ENCODE measurements at places on chromosomes 11 and 22.

DNA sequence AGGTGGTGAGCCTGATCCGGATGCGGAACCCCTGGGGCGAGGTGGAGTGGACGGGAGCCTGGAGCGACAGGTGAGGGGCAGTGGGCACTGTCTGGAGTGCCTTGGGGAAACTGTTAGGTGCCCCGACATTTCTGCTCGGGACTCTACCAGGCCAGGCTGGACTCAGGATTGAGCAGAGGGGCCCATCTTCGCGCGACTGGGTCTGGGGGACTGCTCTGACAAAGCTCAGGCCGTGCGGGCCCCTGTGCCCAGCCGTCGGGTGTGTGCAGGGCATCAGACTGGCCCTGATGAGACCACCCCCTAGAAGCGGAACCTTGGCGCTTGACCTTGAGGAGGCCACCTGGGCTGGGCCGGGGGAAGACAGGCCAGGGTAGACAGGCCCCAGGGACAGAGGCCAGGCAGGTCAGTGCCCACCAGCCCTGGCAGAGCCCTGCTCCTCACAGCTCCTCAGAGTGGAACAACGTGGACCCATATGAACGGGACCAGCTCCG lies 6.3 kb downstream of the CAPN1 start:
- DNase-seq: no peak

DNA sequence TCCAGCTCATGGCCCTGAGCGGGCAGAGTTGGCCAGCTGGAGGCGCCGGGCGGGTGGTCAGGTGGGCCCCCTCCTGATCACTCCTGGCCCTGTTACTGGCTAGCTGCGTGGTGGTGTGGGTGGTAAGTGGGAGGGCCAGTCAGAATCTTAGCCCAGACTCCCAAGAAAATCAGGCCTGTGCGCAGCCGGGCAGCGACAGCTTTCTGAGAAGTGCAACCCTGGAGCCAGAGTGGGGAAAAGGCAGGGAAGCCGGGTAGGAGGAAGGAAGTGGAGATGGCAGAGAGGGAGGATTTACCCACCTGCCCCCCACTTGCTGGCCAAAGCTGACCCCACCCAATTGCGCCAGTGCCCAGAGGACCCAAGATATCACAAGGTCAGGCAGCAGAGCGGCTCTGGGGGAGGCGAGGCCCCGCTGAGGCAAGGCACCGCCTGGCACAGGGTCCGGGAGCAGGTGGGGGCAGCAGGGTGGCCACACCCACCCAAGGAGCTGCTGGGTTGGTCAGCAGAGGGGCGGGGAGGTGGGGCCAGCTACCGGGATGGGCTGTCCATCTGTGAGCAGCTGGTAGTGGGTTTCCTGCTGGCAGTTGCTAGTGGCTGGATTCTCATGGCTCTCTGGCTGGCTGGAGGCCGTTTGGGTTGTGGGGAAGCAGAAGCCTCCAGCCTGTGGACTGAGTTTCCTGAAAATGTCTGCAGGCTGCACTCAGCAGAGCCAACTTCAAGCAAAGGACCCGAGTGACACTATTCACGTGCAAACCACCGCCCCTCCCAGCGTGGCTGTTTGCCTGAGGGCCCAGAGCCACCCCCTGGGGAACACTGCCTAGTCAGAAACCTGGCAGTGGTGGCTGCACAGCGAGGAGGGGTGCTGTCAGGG lies 196.4 kb downstream of the IGLL1 start:
- DNase-seq: no peak

DNA sequence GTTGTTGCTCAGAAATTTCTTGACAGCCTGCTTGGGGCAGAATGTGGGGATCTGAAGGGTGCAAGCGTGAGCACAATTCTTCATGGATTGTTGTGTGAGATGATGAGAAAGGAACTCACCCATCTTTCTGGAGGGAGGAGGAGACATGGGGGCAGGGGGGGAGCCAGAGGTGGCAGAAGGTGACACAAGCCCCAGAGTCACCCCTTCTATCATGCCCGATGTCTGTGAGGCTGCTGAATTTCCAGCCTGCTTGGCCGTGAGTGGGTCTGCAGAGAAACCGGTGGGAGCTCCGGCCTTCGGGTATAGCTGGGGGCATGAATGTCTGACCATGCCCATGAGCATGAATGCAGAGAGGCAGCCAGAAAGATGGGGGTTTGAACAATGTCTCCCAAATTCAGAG lies 870.7 kb downstream of the TBC1D22A start:
- no peak for DNase-seq

- no peak for DNase-seq
Observed at GRCh38 chr11:31817621-31818424, 6.7 kb upstream of the PAX6 start.

DNA sequence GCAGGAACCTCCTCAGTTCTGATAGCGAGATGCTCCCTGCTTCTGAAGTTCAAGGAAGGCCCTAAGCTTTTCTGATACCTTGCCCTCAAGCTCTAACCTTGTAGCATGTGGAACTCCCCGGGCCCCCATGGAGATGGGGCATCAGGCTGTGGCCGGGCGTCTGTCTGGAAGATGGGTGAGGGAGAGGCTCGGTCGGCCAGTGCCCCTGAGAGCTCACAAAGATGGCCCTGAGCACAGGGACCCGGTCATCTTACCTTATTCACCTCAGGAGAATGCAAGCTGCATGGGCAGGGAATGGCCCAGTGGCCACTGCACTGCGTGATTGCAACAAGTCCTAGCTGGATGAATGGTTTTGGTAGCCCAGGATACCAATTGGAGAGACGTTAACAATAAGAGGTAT lies 830.3 kb downstream of the TBC1D22A start:
- no peak for DNase-seq

DNA sequence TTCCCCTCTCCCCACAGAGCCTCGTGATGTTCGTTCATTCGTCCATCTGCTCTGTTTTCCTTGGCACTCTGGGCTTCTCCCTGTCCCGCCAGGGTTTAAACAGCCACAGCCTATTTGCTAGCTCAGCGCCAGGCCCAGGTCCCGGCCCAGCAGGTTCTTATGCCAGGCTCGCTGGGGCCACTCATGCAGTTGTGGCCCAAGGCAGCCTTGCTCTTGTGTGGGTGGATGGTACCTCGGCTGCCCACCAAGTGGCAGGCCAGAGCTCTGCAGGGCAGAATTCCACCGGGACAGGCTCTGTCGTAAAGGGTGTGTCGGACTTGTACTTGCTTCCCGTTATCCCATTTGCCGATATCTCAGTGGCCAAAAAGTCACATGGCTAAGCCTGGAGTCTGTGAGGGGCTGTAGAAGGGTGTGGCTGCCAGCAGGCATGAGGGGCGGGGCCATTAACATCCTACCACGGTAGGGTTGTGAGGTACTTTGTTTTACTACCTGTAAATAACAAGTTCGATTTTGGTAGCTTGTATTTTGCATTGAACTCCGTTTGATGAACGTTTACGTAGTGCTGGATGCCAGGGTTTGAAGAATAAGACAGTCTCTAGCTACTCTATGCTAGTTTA lies 7.9 kb downstream of the FAM118A start:
- DNase-seq: no peak

GRCh38 chr22:50717709-50718351 lies 20.2 kb upstream of the ACR start:
- DNase-seq: no peak

DNA sequence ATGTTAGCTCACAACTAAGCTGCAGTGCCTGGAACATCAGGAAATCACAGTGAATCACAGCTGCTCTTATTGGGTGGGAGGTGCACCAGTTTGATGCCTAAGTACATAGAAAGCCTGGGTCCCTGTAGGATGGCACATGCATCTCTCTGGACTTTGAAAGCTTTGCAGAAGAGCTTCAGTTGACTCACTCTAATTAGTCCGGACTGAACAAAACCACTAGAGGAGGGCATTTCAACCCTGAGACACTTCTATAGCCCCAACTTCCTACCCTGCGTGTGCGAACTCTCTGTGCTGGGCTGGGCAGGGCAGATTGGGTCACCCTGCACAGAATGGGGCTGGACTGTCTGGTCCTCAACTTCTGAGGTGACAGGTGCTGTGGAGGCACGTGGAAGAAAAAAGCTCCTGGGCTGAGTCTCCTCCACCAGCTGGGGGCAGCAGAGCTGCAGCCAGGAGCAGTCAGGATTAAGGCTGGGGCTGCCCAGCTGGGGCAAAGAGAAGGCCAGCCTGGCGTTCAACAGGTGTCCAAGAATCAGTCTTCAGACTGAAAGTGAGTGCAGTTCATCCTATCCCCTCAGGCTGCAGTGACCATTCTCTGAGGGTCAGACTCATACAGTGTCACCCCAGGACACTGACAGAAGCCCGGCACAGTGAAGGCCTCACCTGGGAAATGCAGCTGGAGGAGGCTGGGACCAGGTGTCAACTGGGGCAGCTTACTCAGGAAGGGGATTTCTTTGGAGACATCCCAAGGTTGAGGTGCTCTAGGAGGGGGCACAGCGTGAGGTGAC lies 22.1 kb downstream of the GGTLC2 start:
- DNase-seq: no peak

DNA sequence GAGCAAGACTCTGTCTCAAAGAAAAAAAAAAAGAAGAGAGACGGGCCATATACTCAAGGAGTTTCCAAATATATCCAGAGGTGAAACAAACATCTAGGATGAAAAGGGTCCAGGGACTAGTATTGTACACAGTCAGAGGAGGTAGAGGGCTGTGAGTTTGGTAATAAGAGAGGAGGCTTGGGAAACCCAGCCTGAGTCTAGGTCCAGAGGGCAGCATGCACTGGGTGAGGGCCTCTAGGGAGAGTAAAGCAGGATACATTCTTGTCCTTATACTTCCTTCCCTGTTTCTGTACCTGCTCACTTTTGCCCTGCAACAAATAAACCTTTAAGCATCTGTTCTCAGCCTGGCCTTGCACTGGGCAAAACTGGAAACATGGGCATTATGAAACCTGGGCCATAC lies 31.5 kb downstream of the STIM1 start:
- DNase-seq: no peak

- no peak for DNase-seq
Observed at GRCh38 chr11:134124660-134125451, 56.0 kb downstream of the JAM3 start.

GRCh38 chr22:46140989-46141928 lies 9.1 kb upstream of the PPARA start:
- DNase-seq: no peak
